Aorta (tissue), 5 donors: ENCODE measurements at places on chromosomes 2 and 18.

- no peak for DNase-seq
- no peak overlapping the region for H3K27ac ChIP-seq
- H3K4me1 ChIP-seq: no peaks in the 10 kb centered on the region
- no peaks in the 10 kb centered on the region for H3K36me3 ChIP-seq
- H3K4me3 ChIP-seq: no peak overlapping the region
Measured at GRCh38 chr18:12774982-12775381, 72.1 kb downstream of the PSMG2 start.

DNA sequence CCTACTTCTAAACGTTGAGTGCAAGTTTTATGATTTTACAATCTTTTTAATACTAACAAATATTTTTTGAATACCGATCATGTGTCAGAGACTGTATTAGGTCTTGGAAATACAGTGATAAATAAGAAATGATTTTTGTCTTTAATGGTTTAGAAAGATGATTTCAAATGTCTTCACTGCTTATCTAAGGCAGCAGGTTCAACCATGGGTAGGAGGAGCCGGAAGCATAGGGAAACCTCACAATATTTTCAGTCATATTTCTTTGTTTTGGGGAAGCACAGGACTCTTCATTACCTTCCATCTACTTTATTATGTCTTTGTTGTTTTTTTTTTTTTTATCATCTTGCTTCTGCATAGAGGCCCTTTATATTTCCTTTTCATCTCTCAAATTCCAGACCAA is 165.2 kb upstream of the EPC2 start:
- H3K4me3 ChIP-seq: no peak overlapping the region
- no peaks in the 10 kb centered on the region for H3K36me3 ChIP-seq
- no peak overlapping the region for H3K27ac ChIP-seq
- H3K27me3 ChIP-seq: no peaks in the 10 kb centered on the region

DNA sequence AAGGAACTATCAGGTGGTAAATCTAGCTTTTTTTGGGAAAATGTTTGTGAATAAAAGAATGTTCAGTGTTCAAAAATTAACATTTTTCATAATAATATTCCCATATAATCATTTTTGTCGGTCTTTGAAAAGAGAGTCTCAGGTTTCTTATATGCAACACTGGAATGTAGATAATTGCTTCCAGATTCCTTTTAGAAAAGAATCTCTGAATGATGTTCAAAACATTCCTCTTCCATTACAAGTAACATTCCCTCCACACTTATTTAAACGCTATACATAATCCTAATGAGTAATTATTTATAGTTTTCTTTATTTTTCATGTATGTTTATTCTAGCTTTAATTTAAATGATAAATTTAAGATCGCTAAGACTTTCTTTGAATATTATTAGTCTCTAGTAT is 7.0 kb downstream of the ZSWIM2 start:
- H3K36me3 ChIP-seq: no peaks in the 10 kb centered on the region
- H3K4me1 ChIP-seq: no peaks in the 10 kb centered on the region
- no peak overlapping the region for H3K4me3 ChIP-seq
- no peaks in the 10 kb centered on the region for H3K27me3 ChIP-seq

- no peaks in the 10 kb centered on the region for H3K27me3 ChIP-seq
- DNase-seq: no peak
Measured at GRCh38 chr18:79875931-79876461, 75.5 kb downstream of the SLC66A2 start.

GRCh38 chr2:69214898-69215297 is 172.1 kb downstream of the GFPT1 start:
- H3K4me3 ChIP-seq: no peak overlapping the region
- H3K4me1 ChIP-seq: peaks cover 13% of the 10 kb centered on the region
- H3K36me3 ChIP-seq: no peaks in the 10 kb centered on the region
- H3K27ac ChIP-seq: peak overlapping the region; percentile 68
- no peak for DNase-seq
- no peaks in the 10 kb centered on the region for H3K27me3 ChIP-seq

DNA sequence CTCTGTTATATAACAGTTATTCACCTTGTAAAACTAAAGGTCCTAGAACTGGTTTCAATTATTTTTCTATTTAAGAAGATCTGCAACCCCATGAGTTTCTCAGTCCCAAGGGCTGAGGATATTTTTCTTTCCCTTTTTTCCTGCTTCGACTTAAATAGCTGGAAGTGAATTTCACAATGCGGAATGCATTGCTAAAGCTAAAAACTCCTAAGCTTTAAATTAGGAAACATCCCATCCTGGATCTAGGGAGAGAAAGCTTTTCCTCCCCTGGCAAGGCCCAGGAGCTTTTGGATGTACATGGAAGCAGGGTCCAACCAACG is 1.4 kb downstream of the RFX8 start:
- H3K36me3 ChIP-seq: no peaks in the 10 kb centered on the region
- no peak for DNase-seq
- no peaks in the 10 kb centered on the region for H3K27me3 ChIP-seq
- no peaks in the 10 kb centered on the region for H3K4me1 ChIP-seq

DNA sequence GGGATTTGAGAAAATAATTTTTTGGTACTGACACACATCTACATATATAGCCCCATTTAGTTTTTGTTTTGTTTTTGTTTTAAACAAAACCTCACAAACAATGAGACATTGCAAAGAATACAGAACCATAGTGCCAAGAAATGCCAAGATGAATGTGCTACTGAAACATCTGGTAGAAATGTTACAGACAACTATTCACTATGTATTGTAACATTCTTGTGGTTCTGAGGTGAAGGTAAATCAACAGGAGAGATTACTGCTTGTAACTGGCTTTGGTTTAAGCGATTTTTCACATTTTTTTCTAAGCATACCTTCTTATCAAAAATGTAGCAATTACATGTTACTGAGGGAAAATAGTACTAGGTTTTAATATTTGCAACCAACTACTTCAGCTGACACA is 281.3 kb downstream of the ZNF804A start:
- H3K36me3 ChIP-seq: no peaks in the 10 kb centered on the region
- no peak overlapping the region for H3K4me3 ChIP-seq
- no peaks in the 10 kb centered on the region for H3K4me1 ChIP-seq
- H3K27ac ChIP-seq: no peak overlapping the region
- H3K27me3 ChIP-seq: no peaks in the 10 kb centered on the region

- no peak overlapping the region for H3K27ac ChIP-seq
- H3K36me3 ChIP-seq: peaks cover 2% of the 10 kb centered on the region
- DNase-seq: no peak
- no peaks in the 10 kb centered on the region for H3K4me1 ChIP-seq
- no peaks in the 10 kb centered on the region for H3K27me3 ChIP-seq
Measured at GRCh38 chr2:211654211-211654780, 884.3 kb downstream of the ERBB4 start.

GRCh38 chr2:216424274-216424673 is 12.0 kb downstream of the SMARCAL1 start:
- H3K4me3 ChIP-seq: no peak overlapping the region
- H3K36me3 ChIP-seq: peaks cover 15% of the 10 kb centered on the region
- H3K27me3 ChIP-seq: no peaks in the 10 kb centered on the region

DNA sequence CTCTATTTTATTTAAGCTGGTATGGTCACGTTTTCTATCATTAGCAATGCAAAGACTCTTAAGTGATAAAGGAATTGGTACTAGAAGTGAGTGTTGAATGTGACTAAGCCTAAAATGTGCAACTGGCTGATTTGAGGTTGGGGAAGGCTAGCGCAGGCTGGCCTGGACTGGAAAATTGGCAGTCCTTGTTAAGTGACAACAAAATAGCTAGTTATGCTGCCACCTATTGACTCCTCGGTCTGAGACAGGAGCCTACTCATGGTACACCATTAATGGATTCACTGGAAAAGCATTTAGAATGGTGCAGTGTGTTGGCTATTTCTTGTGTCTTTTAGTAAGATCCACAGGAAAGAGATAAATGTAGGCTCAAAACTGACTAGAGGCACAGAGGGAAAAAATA is 5.7 kb upstream of the WIPF1 start:
- H3K4me3 ChIP-seq: no peak overlapping the region
- H3K4me1 ChIP-seq: peaks cover 3% of the 10 kb centered on the region
- no peak overlapping the region for H3K27ac ChIP-seq
- H3K27me3 ChIP-seq: no peaks in the 10 kb centered on the region

DNA sequence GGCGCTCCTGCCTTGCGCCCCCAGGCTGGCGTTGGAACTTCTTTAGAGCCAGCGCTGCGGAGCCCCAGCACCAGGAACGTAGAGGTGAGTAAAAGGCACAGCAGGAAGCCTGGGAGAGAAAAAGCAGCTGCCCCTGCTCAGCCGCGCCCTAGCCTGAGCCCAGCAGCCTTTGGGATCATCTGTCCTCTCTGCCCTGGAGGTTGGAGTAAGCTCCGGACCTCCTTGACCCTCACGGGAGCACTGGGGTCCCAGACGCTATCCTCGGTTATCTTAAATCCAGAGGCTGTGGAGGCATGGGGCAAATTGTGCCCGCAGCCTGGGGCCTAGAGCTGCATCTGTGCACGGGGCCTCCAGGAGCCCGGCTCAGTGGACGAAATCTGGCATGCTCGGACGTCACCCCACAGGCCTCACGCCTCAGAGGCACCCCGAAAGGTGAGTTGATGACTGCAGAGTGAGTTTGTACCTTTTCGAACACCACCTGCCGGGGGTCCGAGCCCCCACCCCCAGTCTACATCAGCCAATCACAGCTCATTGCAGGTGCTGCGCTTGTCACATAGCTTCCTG is 1.6 kb upstream of the SLC66A2 start:
- no peaks in the 10 kb centered on the region for H3K27me3 ChIP-seq
- no peaks in the 10 kb centered on the region for H3K36me3 ChIP-seq
- H3K4me3 ChIP-seq: no peak overlapping the region
- DNase-seq: no peak
- H3K4me1 ChIP-seq: no peaks in the 10 kb centered on the region

DNA sequence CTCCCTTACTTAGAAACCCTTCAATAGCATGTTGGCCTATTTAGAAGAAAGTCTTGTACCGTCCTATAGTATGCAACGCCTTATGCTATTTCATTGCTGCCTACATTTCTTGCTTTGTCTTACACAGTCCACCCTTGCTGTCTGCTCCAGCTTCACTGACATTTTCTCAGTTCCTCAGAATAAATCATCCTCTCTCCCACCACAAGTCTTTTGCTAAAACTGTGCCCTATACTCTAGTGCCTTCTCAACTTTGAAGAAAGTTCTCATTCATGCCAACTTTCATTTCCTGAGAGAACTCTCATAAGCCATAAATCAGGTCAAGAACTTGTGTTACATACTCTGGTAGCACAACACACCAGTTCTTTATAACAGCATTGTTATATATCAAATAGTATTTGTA is 54.3 kb upstream of the COL3A1 start:
- H3K4me3 ChIP-seq: no peak overlapping the region
- H3K27me3 ChIP-seq: no peaks in the 10 kb centered on the region
- H3K27ac ChIP-seq: no peak overlapping the region
- no peaks in the 10 kb centered on the region for H3K36me3 ChIP-seq

- no peak overlapping the region for H3K27ac ChIP-seq
- no peak overlapping the region for H3K4me3 ChIP-seq
- no peak for DNase-seq
- H3K27me3 ChIP-seq: no peaks in the 10 kb centered on the region
- H3K36me3 ChIP-seq: no peaks in the 10 kb centered on the region
Measured at GRCh38 chr2:127158614-127159290, 51.8 kb upstream of the BIN1 start.

DNA sequence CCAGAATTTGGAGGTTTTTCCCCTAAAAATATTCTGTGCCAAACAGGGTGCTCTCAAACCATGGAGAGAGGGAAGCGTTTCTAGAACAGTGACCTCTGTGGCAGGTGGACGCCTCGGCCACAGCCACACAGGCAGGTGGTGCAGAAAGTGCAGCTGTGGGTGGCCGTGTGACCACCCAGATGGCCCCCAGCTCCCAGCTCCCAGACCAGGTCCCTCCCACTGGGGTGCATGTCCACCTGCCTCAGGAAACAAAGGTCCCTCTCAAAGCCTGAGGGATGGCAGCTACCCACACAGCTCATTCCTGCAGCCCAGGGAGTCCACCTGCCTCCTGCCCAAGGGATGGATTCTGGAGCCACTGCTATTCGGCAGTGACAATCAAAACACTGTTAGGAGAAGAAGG is 74.5 kb upstream of the PXDN start:
- no peaks in the 10 kb centered on the region for H3K36me3 ChIP-seq
- DNase-seq: no peak
- H3K27me3 ChIP-seq: no peaks in the 10 kb centered on the region

DNA sequence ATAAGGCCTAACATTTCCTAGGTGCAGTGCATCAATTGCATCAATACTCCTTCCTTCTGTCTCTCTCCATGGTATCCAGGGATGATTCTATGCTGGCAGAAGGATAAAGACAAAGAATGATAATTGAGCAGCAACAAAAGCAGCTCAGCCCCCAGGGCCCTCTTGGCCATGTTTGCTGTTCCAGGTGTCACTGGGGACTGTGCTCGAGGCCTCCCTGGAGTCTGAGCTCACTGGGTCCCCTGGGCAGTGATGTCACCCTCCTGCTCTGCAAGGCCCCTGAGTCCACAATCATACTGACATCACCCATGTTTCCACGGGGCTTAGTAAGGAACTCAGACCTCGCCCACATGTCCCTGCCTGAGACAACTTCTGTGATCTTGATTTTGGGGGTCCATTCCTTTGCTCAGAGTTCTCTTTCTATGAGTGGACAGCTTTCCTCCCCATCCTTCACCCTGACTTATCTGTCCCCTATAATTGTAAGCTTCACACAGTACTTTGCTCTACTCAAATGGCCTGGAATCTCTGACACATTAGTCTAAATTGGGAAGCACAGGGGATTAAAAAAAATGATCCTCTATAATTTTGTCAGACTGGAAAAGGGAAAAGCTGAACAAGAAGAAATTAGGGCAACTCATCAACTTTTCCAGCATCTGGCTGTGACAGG is 15.8 kb upstream of the EXOC6B start:
- DNase-seq: no peak
- H3K4me1 ChIP-seq: no peaks in the 10 kb centered on the region
- H3K27ac ChIP-seq: no peak overlapping the region
- H3K36me3 ChIP-seq: no peaks in the 10 kb centered on the region

GRCh38 chr2:109629867-109630266 is 15.7 kb downstream of the SOWAHC start:
- no peaks in the 10 kb centered on the region for H3K36me3 ChIP-seq
- H3K4me1 ChIP-seq: no peaks in the 10 kb centered on the region
- H3K27me3 ChIP-seq: no peaks in the 10 kb centered on the region
- no peak for DNase-seq

GRCh38 chr2:149009576-149010461 is 28.7 kb upstream of the LYPD6B start:
- DNase-seq: no peak
- no peaks in the 10 kb centered on the region for H3K4me1 ChIP-seq
- H3K4me3 ChIP-seq: no peak overlapping the region
- H3K27ac ChIP-seq: no peak overlapping the region

- H3K4me3 ChIP-seq: no peak overlapping the region
- no peak for DNase-seq
- no peaks in the 10 kb centered on the region for H3K4me1 ChIP-seq
Measured at GRCh38 chr2:235468978-235469655, 24.7 kb upstream of the AGAP1 start.

GRCh38 chr2:74682501-74682900 is 28.5 kb downstream of the SEMA4F start:
- no peaks in the 10 kb centered on the region for H3K4me1 ChIP-seq
- no peak overlapping the region for H3K27ac ChIP-seq
- no peaks in the 10 kb centered on the region for H3K27me3 ChIP-seq
- no peaks in the 10 kb centered on the region for H3K36me3 ChIP-seq
